ENCODE measurements at places on chromosomes 2 and 18.

DNA sequence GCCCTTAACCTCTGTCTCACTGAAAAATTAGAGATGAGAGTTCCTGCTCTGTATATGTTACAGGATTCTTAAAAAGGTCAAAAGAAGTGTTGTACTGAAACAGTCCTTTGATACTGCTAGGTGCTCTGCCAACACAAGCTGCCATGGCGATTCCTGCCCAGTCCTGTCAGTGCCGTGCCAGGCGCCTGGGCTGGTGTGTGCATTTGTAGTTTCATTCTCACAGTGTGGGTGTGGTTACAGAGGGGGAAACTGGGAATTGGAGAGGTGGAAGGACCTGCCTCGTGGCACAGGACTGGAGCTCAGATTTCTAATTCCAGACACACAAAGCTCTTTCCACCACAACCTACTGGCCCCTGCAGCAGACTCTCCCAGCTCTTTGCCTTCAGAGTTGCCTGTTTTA, 122.3 kb upstream of the RAB6C start:
- peak; percentile 63 for ATAC-seq

DNA sequence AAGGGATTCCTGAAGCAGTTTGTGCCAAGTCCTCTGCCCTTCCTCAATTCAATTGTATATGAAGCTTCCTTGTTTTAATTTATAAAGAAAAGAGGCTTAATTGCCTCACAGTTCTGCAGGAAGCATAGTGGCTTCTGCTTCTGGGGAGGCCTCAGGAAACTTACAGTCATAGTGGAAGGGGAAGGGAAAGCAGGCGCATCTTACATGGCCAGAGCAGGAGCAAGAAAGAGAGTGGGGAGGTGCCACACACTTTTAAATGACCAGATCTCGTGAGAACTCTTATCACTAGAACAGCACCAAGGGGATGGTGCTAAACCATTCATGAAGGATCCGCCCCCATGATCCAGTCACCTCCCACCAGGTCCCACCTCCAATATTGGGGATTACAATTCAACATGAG, 114.2 kb downstream of the SGPP2 start:
- ATAC-seq = no peak

GRCh38 chr2:221343524-221343923, 228.6 kb downstream of the EPHA4 start:
- ATAC-seq = no peak

GRCh38 chr2:215269397-215270117, 42.3 kb upstream of the ATIC start:
- peak; percentile 38 for ATAC-seq

DNA sequence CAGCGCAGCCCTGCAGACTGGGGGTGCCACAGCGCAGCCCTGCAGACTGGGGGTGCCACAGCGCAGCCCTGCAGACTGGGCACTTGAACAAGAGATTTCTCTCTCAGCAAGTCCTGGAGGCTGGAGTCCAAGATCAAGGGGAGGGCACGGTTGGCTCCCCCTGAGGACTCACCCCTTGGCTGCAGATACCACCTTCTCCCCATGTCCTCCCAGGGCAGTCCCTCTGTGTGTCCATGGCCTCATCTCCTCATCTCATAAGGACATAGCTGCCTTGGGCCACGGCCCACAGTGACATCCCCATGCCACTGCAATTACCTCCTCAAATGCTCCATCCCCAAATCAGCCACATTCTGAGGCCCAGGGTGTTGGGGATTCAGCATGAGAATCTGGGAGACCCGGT, 98.2 kb downstream of the TPO start:
- ATAC-seq = no peak

GRCh38 chr2:170204298-170204951, 26.5 kb downstream of the MYO3B start:
- ATAC-seq = no peak

- no peak for ATAC-seq
These were observed 676.4 kb upstream of the CHAC2 start for GRCh38 chr2:53091183-53091582.

- no peak for ATAC-seq
These were observed 265.1 kb downstream of the HAUS1 start for GRCh38 chr18:46369323-46369722.

DNA sequence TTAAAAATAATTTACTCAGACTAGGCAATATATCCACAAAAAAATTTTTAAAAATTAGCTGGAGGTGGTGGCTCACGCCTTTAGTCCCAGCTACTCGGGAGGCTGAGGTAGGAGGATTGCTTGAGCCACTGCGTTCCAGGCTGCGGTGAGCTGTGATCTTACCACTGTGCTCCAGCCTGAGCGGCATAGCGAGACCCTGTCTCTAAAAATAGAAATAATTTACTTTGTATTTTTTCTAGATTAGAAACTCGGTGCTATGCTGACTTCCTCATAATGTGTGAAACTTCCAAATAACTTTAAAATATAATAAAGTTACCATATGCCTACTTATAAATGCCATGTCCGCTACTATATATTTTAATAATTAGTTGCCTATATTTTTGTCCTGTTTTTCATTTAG, 6.7 kb downstream of the PPIG start:
- ATAC-seq = no peak

DNA sequence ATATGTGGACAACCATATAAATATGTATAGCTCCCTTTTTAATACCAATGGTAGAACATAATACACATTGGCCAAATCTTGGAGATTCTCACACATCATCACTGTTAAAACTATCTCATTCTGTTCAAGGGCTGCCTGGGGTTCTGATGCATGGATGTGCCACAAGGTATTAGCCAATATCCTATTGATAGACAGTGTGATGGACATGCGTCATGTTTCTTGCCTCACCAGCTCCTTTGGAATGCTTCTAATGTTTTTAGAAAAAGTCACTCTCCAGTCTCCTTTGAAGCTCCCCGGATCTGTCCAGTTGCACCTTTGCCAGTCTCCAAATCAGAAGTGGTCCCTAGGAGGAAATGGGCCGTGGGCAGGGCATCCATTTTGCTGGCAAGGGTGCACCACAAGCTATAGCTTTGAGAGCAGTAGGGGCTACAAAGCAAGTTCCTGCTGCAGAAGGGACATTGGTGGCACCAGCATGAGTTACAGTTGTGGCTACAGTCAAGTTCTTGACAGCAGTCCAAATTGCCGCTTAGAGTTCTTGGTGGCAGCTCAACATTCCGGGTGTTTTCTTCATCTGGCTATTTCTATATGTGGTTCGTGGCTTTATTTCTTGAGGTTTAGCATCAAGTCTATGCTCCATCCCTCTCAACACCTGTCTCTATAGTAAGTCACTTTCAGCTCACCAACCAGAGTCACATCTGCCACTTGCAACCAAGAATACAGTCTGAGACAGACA, 25.1 kb upstream of the ATRAID start:
- no peak for ATAC-seq

DNA sequence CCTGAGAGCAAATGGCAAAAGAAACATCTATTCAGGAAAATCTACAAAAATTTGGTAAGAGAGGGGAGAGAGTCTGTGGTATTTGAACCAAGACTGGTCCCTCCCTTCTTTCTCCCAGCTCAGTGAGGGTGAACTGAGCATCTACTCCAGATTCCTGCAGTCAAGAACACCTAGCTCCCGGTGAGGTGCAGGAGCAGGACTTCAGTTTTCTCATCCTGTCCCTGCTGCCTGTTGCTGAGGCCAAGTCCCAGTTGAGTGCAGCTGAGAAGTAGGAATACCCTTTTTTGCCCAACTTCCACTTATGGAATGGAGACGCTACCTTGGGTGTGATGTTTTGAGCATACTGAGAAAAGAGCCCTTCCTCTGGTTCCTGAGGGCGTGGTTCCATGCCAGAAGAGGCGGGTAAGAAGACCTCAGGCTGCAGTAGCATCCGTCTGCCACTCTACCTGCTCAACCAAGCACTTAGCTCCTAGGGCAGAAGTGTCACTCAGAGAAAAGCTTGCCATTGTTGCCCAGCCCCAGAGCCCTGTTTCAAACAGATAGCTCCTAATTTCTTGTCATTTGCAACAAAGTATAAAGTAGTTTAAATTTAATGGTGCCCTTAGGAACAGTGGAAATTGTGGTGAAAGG, 112.9 kb downstream of the SOS1 start:
- ATAC-seq = no peak

DNA sequence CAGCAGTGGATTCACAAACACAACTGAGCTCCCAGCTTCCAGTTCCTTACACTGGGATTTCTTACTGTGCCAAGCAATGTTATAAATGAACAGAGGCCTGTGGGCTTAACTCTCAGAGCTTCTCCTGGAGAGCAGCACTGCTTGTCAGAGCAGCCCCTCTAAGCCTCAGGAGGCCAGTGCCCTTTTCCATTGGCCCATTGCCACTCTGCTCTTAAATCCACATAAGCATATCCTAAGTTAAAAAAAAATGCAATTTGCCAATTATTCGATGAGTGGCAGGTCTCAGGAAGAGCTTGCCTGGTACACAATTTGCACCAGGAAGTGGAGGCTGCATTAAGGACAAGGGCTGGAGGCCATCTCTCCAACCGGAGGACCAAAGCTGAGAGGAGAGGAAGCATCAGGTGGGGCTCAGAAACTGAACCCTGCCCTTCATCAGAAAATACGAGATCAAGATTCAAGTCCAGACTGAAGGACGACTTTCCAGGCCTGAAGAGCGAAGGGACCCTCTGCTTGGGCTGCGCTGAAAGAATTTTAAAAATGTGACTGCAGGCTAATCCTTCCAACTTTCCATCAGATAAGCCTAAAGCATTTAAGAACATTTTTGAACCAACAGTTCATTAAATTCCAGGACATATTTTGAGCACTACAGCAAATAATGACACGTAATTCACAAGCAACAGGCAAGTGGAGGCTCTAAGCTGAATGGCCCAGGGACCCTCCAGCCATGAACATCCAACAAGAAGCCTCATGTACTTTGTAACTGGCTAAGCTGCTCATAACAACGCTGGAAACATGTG, 28.4 kb upstream of the PXDN start:
- no peak for ATAC-seq

DNA sequence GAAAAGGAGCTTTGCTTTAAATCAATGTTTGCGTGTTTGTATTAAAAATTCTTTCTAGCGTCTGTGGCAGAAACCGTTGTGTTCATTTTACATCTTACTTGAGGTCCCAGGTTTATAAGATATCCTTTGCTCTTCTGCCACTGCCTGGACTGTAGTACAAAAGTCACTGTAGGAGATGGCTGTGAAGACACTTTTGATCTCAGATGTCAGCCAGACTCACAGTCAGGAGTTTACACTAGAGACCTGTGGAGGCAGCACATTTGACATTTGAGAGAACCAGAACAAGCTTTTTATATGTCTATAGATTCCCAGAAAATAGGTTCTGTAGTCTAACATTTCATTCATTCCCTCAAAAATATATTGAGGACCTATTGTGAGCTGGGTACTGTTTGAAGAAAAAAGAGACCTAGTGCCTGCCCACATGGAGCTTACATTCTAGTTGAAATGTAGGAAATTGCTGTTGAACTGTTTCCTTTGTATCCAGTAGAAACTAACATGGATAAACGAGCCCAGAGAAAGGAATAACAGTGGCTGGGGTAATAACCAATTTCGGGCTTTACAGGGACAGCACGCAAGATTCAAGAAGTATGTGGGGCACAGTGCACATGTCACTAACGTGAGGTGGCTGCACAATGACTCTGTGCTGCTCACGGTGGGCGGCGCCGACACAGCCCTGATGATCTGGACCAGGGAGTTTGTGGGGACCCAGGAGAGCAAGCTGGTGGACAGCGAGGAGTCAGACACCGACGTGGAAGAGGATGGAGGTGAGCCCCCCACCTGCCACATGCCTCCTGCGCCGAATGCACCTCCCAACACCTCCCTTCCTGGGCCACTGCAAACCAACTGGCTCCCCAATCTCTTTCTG, 122.3 kb downstream of the RTN4 start:
- ATAC-seq = no peak

GRCh38 chr2:29065068-29065811, 9.1 kb downstream of the PCARE start:
- ATAC-seq = peak; percentile 76

DNA sequence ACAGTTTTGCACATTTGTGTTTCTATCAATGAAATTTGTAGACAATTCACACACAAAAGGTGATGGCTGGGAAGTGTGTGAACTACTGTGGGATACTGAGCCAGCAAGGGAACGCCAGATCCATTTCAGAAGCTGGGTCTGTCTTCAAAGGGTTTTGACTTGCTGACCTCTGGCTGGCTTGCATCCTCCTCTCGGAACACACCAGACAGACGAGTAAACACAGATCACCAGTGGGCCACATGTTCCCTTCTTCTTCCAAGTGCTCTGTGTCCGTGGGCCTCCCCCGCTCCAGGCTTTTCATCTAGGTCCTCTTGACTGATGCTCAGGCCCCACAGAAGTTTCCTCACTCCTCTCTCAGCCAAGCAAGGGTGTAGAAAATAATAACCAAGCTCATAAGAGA, 122.2 kb upstream of the OSR1 start:
- no peak for ATAC-seq

DNA sequence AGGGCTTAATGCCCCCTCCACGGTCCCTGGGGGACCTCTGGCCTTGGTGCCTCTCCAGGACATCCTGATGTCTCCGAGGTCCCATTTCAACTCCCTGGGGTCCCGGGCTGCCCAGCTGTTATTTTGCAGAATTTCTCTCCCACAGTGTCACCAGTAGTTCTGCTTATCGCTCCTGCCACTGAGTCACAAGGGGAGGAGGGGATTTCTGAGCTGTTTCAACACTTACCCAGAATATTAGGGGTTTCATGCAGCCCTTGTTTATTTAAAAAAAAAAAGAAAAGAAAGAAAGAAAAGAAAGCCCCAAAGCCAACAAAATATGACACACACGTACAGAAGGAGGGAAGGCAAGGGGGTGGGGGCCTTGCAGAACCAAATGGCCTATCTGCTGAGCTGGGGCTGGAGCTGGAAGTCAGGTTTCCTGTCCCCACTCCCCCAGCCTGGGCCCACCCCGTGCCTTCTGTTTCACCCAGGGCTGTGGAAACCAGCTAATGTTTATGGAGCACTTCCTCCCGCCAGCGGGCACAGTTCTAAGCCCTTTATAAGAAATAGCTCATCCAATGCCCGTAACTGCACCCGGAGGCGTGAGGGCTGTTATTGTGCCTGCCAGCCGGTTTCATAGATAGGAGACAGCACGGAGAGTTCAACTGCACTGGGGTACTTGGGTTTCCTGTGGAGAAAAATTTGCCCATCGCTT, 8.4 kb upstream of the ARID5A start:
- ATAC-seq = no peak

DNA sequence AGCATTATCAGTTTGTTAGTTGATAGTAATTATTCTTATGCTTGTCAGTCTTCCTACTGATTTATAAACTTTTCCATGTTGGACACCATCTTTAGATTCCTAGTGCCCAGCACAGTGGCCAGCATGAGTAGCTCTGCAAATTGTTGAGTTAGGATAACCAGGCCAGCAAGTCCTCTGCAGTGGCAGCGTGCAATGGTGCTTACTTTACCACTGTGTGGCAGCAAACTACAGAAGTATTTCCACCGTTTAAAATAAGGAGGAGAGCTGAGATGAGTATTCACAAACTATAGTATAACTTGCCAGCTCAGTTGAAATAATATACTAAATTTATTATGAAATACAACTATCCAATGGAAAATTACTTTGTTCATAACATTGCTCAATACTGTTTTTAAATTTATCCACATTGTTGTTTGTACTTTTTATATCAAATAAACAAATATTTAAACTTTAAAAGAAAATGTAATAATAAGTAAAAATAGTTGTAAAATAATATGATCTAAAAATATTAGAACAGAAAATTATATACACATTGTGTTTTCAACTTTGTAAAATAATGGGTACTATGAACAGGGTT, 9.3 kb upstream of the THADA start:
- ATAC-seq = peak; percentile 89
